ENCODE measurements at places on chromosomes 11 and 22.

GRCh38 chr22:44909241-44909640, 100.6 kb downstream of the PHF21B start:
- no peak for DNase-seq

DNA sequence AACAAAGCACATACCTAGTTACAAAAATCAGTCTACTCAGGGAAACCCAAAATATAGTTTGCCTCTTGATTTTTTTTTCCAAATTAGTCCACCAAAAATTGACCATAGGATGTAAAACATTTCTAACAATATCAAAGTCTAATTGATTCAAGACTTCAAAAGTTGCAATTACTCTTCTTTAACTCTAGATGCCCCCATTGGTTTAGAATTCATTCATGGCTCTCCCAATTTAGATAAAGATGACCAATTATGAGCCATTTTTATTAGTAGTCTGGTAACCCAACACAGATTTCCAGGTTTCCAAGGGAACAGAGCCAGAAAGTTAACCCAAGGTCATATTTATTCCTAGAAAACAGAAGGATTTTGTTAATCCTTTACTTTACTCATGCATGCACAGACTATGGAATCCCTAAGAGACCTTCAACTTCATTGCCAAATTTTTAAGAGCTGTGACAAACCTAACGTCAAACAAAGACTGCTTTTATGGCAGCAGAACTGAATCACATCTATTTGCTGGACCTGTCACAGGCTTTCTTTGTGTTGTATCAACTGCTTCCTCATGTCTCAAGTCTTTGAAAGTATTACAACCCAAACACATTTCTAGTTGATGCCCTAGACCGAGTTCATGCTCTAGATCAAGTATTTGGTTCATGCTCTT, 55.3 kb downstream of the C22orf42 start:
- DNase-seq: no peak

- DNase-seq: no peak
These were observed 2.8 kb upstream of the ANO9 start for GRCh38 chr11:444396-445144.

GRCh38 chr11:83206221-83206620, 12.7 kb downstream of the ANKRD42 start:
- DNase-seq: no peak

- DNase-seq: no peak
These were observed 143.5 kb downstream of the MSANTD4 start for GRCh38 chr11:105878510-105878909.

DNA sequence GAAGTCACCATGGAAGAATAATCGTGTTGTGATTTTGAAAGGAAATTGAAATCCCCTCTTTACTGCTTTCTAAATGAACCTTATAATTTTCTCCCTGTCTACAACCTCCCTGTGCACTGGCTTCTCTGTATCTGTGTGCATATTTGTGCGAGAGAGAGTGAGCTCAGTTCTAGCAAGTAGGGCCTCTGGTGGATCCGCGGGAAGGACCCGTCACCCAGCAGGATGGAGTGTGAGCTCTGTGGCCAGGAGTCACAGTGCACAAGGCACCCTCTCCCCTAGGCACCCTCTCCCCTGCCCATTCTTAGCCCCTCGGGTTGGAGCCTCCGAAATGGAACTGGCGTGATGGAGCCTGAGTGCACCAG, 109.0 kb downstream of the TRIM29 start:
- no peak for DNase-seq

- no peak for DNase-seq
These were observed 115.1 kb downstream of the MPPED1 start for GRCh38 chr22:43526946-43527345.

DNA sequence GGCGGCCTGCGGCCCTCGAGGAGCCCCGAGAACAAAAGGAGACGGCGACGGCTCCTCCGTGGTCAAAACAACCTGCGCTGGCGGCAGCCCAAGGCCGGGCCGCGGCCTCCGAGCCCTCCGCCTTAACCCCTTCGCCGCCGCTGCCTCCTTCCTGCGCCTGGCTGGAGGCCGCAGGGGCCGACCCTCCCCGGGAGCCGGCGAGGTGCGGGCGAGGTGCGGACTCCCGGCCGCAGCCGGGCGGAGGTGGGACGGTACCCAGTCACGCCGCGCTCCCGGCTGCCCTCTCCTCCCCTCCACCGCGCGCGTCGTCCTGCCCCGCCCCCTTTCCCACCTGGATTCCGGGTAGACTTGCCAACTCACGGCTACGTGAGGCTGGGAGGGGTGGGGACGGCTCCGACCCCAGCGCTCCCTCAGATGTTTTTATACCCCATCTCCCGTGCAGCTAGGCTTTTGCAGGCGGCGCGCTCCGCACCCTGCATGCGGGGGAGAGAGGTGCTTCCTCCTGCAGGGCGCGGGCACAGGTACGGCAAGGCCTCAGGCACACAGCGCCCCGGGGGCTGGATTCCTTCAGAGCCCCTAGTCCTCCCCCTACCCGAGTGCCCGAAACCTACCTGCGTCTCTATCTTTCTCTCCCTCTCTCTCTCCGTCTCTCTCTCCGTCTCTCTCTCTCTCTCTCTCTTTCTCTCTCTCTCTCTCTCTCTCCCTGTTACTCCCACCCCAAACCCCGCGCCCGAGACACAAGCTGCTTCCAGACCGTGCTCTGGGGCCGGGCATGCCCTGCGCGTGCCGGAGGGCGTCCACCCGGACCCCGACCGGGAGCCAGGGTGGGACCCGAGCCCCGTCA, 2.0 kb downstream of the PDGFB start:
- DNase-seq: peak; percentile 86

- peak; percentile 8 for DNase-seq
These were observed 66.8 kb downstream of the ATM start for GRCh38 chr11:108289699-108290098.

DNA sequence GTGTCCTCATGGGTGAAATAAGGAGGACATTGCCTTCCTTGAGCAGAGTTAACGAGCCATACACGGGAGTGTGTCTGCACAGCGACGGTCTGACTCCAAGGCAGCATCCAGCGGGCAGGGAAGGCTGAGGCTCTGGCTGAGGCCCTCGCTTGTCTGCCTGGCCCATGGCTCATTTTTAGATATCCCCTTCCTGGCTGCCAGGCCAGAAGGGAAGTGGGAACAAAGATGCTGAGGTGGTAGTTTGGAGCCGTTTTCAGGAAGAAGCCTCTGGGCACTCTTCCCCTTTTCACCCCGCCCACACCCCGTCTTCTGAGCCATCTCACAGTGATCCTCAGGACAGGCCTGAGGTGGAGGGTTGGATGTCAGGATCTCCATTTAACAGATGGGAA, 3.0 kb upstream of the SLCO2B1 start:
- no peak for DNase-seq

DNA sequence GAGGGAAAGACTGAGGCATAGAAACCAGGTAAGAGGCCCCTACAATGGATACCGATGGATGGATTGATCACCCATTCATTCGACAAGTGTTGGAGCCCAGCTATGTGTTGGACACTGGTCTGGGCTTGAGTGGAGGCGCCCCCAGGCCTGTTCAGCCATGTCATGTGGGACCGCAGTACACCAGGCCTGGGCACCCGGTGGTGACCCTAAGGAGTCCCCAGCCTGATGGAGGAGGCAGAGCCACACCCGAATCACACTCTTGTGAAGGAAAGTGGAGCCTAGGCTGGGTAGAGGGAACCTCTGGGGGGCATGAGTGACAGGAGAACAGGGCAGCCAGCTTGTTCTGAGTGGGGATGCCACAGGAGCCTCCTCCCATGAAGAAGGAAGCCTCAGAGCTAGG, 10.2 kb downstream of the CACNA1I start:
- no peak for DNase-seq

- DNase-seq: no peak
These were observed 5.5 kb downstream of the EHF start for GRCh38 chr11:34626393-34626792.

DNA sequence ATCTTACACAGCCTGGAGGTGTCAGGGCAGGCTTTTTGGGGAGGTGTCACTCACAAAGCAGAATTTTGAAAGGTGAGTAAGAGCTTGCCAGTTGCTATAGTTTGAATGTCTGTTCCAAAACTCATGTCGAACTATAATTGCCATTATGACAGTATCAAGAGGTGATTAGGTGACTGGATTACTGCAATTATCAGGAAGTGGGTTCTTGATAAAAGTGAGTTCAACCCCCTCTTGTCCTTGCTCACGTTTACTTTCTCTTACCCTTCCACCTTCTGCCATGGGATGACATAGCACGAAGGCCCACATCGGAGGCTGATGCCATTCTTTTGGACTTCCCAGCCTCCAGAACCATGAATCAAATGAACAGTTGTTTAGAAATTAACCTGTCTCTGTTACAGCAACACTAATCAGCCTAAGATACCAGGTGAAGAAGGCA, 4.7 kb upstream of the C11orf86 start:
- DNase-seq: no peak

GRCh38 chr11:88326099-88326498, 11.4 kb downstream of the CTSC start:
- no peak for DNase-seq

GRCh38 chr11:126599217-126599897, 243.9 kb downstream of the ST3GAL4 start:
- DNase-seq: no peak

- no peak for DNase-seq
These were observed 59.4 kb upstream of the CHRM4 start for GRCh38 chr11:46450846-46451477.

DNA sequence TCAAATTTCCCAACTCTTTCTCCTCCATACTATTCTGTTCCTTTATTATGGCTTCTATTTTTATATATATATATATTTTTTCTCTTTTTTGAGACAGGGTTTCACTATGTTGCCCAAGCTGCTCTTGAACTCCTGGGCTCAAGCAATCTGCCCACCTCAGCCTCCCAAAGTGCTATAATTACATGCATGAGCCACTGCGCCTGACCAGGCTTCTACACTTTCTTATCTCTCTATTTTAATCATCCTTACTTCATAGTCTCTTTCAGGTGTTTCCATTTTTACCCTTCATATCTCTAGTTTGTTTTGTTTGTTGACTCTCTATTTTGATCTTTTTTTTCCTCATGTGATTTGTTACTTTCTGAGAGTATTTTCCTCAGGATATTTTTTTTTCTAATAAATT, 19.8 kb downstream of the GVQW3 start:
- DNase-seq: no peak

- DNase-seq: no peak
These were observed 99.3 kb downstream of the CTTN start for GRCh38 chr11:70497536-70498075.
